Brain pericyte (primary cell): ENCODE measurements at places on chromosomes 12 and 14.

DNA sequence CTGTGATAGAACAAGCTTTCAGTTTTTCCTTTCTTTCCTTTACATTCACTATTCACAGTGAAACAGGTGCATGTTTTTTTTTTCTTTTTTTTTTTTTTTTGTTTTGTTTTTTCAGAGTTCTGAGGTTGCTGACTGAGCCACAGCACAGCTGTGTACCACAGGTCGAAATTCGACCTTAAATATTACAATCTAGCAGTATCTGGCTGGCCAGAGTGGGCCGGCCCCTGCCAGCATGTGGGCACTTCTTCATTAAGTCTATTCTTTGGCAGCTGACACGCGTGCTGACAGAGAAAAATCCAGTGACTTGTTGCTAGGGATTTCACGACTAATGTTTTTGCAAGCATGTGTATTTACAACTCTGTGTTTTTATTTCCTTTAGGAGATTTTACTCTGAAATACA, 33.9 kb downstream of the FBXO33 start:
- no peak for DNase-seq

DNA sequence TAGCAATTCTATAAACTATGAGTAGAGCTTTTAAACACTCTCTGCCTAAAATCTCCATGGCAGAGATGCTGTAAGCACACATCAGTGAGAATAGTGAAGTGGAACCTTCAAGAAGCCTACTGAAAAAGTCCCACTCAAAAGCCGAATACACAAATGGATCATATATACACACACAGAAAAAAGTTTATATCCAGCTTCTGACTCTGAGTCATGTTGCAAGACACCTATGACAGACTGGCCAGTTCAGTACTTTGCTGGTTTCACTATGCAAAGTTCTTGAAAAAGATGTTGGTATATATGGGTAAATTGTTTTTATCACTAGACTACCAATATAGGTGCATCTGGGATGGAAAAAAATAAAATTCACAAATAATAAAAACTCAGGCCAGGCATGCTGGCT, 126.1 kb downstream of the KCNK10 start:
- DNase-seq, result no peak

GRCh38 chr14:67360470-67361206, 510 bp downstream of the EIF2S1 start:
- DNase-seq, result no peak

GRCh38 chr12:100077367-100077766, 65.3 kb downstream of the BLTP3B start:
- no peak for DNase-seq

DNA sequence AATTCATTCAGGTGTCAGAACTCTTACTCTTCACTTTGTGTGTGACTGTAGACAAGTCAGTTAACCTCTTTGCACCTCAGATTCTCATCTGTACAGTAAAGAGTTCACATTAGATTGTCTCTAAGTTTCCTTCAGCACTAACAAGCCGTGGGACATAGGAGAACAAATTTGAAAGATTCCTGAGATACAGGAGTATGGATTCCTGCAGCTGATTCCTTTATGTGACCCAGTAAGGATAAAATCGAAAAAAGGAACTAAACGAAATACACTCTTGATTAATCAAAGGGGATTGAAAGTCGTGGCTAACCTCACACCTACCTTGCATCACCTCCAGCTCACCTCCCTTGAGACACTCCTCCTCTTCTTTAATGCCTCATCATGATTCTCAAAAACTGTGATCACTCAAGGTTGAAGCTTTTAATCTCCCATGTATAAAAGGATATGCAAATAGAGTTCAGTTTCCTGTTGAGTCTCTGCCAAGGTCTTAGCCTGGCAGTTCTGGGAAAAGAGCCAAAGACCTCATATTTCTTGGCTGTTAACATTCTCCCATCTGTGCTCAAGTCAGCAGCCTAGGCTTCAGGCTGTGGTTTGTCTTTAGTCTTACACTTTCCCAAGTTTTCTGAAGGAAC, 156.6 kb downstream of the DAD1 start:
- DNase-seq, result peak; percentile 88

- DNase-seq, result no peak
Observed at GRCh38 chr12:131008131-131008912, 54.6 kb downstream of the ADGRD1 start.

DNA sequence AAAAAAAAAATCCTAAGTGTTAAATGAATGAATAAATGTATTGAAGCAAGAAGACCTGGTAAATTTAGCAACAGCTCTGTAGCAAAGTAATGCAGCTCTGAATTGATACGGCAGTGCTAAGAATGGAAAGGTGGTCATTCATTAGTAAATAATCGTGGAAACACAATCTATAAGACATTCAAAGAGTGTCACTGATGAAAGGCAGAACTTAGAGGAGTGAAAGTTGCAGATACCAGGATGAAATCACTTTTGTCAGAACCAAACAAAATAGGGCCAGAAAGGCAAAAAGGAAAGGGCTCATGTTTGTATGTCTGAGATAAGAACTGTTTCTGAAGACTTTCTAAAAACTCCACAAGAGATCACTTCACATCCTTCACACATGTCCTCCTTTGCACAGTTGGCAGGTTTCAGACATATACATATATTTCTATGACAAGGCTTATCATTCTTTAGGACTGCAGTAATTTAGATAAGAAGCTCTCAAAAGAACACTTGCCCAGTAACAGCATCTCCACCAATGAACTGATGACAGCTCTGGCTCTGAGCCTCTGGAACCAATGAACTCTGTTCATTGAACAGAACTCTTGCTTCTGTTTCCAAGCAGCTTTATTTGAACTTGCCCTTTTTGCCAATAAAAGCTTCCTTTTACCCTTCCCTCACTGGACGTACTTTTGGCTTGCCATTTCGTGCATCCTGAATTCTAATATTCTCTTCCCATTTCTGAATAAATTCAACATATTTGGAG, 4.2 kb upstream of the LRR1 start:
- no peak for DNase-seq

GRCh38 chr12:26318661-26319068, 123.3 kb downstream of the SSPN start:
- DNase-seq, result peak; percentile 63

GRCh38 chr14:94051115-94051514, 25.0 kb downstream of the OTUB2 start:
- DNase-seq, result no peak

DNA sequence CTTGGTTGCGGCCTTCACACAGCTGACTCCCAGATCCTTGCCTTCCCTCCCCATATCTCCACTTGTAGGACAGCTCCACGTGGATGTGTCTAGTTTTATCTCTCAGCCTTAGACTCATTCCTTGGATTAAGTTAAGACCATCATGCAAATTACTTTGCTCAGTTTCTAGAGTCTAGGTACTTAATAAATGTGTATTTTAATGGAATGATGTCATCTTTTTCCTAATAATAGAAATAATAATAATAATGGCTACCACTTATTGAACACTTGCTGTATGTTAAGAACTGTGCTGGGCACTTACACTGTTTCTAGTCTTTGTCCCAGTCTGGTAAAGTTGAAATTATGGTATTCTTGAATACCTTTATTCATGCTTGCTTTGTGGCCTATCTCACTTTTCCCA, 37.5 kb downstream of the FBXW8 start:
- DNase-seq, result no peak

DNA sequence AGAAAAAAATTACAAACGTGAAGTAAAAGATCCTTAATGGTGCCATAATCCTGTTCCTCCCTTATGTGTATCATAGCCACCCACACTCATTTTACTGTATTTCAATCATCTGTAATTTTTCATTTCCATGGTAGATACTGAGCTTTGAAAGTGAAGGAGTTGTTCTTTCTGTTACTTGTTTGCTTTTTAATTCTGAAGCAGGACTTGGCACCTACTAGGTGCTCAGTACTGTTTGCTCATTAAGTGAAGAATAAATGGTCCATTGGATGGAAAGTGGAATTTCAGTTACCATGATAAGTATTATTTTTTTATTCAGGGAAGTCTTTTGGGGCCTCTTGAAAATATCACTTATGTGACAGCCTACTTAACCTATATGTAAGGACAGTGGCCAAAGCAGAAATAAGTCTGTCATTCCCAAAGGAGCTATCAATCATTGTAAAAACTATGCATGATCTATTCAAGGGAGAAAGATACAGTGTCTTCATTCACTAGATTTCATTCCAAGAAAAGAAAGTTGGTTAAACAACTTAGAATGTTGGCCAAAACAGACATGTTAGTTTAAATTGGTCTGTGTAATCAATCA, 1244.4 kb upstream of the SEL1L start:
- DNase-seq, result no peak

- no peak for DNase-seq
Observed at GRCh38 chr14:71482671-71483070, 449.6 kb upstream of the RGS6 start.

- no peak for DNase-seq
Observed at GRCh38 chr12:55822228-55822627, 4.4 kb downstream of the ORMDL2 start.

- peak; percentile 42 for DNase-seq
Observed at GRCh38 chr12:67661311-67662021, 12.9 kb downstream of the DYRK2 start.

DNA sequence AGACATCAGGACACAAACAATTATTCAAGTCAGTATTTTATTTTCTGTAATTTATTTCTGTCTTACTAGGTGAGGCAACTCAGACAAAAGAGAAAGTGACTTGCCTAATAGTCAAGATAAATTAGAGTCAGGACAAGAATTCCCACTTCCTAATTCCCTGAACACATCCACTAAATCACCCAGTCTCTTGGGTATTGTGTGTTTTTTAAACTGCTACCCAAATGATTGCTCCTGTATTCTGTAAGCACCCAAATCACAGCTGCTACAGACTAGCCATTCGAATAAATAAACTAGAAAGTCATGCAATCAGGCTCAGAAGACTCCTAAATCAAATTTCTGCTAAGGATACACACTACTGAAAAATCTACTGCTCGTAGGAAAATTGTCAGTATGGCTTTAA, 263.0 kb downstream of the DUSP6 start:
- no peak for DNase-seq

GRCh38 chr12:107320033-107320928, 226.9 kb upstream of the CRY1 start:
- no peak for DNase-seq

- DNase-seq, result no peak
Observed at GRCh38 chr12:60834372-60834771, 1238.5 kb downstream of the SLC16A7 start.

- no peak for DNase-seq
Observed at GRCh38 chr14:22450266-22450665, 138.8 kb downstream of the DAD1 start.

GRCh38 chr12:67276421-67276820, 7.3 kb downstream of the CAND1 start:
- DNase-seq, result no peak

DNA sequence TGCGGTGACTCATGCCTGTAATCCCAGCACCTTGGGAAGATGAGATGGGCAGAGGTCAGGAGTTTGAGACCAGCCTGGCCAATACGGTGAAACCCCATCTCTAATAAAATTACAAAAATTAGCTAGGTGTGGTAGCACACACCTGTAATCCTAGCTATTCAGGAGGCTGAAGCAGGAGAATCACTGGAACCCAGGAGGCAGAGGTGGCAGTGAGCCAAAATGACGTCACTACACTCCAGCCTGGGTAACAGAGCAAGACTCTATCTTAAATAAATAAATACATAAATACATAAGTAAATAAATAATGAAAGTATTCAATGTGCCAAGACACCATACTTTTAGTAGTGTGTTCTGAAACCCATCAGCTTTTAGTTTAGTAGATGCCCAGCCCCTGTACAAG, 308.1 kb upstream of the FLRT2 start:
- DNase-seq, result no peak

DNA sequence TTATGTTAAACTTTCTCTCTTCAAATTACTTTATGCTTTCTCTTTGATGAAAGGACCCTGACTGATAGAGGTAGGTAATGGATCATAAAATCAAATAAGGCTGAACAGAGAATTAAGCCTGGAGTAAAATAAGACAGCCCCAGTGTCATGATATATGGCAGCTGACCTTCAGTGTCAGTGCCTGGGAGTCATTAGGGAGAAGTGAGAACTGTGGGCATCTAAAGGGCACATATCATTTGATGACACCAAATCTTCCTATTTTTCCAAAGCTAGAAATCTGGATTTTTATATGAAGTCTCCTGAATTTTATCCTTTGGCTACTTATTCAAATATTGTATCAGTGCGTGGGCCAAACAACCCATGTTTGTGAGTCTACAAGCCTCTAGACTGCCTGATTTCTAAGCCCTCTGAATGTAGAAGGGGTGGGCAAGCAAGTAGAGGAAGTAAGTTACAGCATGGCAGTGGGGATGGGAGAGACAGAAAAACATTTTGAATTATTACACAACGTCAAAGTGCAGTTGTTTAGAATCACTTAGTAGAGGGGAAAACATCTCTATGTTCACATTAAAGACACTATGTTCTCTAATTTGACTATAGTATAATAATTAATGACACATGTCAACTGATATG, 10.0 kb downstream of the SLC39A9 start:
- no peak for DNase-seq

- DNase-seq, result no peak
Observed at GRCh38 chr12:76247026-76247646, 101.1 kb downstream of the BBS10 start.

- no peak for DNase-seq
Observed at GRCh38 chr14:71765505-71765904, 166.7 kb upstream of the RGS6 start.

- no peak for DNase-seq
Observed at GRCh38 chr12:45671254-45671653, 58.3 kb upstream of the ARID2 start.

GRCh38 chr14:40347675-40348074, 915.4 kb upstream of the FBXO33 start:
- no peak for DNase-seq

DNA sequence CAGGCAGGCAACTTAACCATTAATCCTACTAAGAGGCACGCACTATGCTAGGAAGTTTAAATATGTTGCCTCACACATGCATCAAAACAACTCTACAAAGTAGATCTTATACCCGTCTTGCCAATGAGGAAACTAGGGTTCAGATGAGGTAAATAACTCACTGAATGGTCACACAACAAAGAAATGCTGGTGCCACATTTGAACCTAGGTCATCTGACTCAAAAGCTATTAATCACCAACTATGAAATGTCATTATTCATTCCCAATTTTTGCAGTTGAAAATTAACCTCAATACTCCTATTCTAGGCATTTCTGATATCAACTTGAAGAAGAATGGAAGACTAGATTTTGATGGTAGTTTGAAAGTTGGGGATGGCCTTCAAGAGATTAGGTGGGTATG, 2.8 kb upstream of the PYROXD1 start:
- DNase-seq, result no peak

GRCh38 chr14:100864960-100865681, 38.4 kb downstream of the RTL1 start:
- no peak for DNase-seq

DNA sequence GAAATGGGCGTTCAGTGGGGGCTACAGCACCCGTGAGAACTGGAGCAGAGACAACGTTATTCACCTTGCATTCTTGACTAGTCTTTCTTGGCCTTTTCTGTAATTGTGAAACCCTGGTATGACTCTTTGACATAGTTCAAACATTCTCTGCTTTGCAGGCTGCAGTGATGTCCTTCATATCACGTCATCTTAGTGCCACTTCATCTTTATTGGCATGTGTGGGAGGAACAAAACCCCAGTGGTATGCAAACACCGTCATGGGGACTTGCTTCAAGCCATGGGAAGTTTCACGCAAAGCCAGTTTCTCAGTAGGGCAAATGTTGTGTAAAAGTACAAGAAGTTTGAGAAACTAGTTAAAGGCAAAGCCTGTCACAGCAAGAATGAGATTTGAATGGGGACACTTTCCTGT, 20.2 kb upstream of the DUSP16 start:
- no peak for DNase-seq
